Neural crest cell (in vitro differentiated cells): ENCODE measurements at places on chromosomes 12 and 14.

GRCh38 chr14:68714991-68715924, 77.6 kb downstream of the ZFP36L1 start:
- DNase-seq = no peak

- DNase-seq = no peak
Observed at GRCh38 chr12:50545213-50545612, 40.4 kb downstream of the DIP2B start.

- DNase-seq = peak; percentile 40
Observed at GRCh38 chr12:459430-460258, at the start of gene B4GALNT3. Gene B4GALNT3 (plus strand): TSS chr12:459939. CDS start chr12:460377, 438 bp downstream.

DNA sequence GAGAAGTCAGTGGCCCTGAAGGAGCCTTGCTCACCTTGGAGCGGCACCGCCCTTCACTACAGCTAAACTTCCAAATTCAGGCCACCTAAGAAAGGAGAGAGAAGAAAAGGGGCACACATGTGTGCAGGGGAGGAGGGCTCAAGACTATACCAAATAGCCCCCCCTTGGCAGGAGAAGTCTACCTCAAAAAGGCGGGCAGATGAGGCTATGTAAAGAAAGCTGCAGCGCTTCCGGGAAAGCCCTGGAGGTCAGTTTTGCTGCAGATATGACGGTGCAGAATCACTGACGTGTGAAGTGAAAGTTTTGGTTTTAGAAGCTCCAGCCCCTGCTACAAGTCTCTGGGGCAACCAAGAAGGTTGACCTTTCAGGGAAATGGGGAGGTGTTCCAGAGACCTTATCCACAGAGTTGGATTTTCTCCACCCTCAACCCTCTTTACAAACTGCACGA, 48.2 kb upstream of the PNMA1 start:
- no peak for DNase-seq

- no peak for DNase-seq
Observed at GRCh38 chr14:75501080-75501479, 21.2 kb upstream of the BATF start.

GRCh38 chr14:78847801-78848200, 677.6 kb downstream of the NRXN3 start:
- no peak for DNase-seq

DNA sequence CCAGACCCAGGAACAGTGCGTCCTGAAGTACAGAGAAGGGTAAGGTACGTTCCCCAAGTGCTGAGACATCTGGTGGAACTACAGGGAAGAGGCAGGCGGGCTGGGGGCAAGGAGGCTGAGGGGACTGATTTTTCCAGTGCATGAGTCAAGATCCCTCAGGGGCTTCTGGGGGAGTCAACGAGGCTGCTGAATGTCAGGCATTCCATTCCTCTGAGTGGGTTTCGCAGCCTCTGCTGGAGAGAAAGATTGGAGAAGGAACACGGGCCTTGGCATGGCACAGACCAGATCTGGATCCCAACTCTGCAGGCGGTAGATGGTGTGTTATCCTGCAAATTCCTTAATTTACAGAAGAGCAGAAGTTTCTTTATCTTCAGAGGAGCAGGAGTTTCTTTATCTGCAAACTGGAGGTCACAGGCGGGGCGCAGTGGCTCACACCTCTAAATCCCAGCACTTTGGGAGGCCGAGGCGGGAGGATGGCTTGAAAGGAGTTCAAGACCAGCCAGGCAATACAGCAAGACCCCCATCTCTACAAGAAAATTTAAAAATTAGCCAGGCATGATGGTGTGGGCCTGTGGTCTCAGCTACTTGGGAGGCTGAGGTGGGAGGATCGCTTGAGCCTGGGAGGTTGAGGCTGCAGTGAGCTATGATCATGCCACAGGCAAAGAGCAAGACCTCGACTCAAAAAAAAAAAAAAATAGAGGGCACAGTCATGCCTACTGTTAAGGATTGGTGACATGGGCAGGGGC, 132.6 kb upstream of the MAP1LC3B2 start:
- DNase-seq = no peak

DNA sequence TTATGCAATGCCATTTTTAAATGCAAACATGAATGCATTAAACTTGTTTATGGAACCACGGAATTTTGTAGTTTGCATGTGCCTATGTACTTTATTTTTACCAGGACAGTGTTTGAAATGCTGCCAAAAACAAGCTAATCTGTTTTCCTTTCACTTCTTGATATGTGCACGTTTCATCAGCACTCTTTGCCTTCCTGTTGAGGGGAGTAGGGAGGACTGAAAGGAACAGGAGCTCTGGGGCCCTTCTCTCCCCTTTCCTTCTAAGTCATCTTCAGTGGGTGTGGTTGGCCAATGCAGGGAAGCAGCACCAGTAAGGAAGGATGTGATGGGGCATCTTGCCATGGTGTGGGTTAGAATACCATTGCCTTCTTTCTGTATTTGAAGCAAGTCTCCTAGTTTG, 12.1 kb upstream of the PPP4R4 start:
- DNase-seq = no peak
